ENCODE measurements at places on chromosomes 12 and 14.

GRCh38 chr12:6407236-6407954, 23.4 kb downstream of the LTBR start:
- no peak for DNase-seq

- no peak for DNase-seq
Observed at GRCh38 chr14:44530475-44530874, 23.4 kb upstream of the FSCB start.

- no peak for DNase-seq
Observed at GRCh38 chr12:23228101-23228500, 603.1 kb downstream of the ETNK1 start.

DNA sequence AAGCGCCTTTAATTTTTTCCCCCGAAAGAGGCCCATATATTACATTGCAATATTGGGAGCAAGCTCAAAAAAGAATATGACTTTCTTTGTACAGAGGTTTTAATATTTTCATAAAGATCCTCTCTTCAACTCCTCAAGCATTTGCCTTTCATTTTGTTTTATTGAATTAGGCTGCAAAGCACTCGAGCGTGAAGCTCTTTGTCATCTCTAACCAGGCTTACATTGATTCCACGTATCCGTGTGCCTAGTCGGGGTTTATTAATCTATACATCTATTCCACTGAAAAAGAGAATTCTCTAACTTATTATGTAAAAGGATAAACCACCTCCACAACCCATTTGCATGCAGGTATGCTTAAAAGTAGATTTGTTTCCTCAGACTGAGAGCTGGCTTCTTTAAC, 234.8 kb upstream of the TMPO start:
- DNase-seq, result no peak

- no peak for DNase-seq
Observed at GRCh38 chr12:55972042-55972441, 1.8 kb upstream of the RAB5B start.
